Left renal pelvis (tissue), 4 donors: ENCODE measurements at places on chromosomes 3 and 15. TPM values are rescaled to one million over a fixed set of nuclear protein-coding genes. Genes with fewer than 3 reads are reported as not detected.

RLBP1 gene
- not detected for polyA plus RNA-seq

PAK2 gene
- polyA plus RNA-seq = 67.0 TPM

LHFPL4 gene
- polyA plus RNA-seq = 0.06 TPM

MORC1 gene
- 0.60 TPM for polyA plus RNA-seq

C3orf49 gene
- polyA plus RNA-seq = 0.55 TPM

ARHGAP31 gene
- 15.3 TPM for polyA plus RNA-seq

GCSAM gene
- polyA plus RNA-seq = 1.8 TPM

HTR3E gene
- polyA plus RNA-seq = not detected

METTL6 gene
- 29.1 TPM for polyA plus RNA-seq

VWA5B2 gene
- polyA plus RNA-seq = 0.29 TPM

SELENOT gene
- polyA plus RNA-seq = 136 TPM

SYNPR gene
- polyA plus RNA-seq = 0.06 TPM

TMEM207 gene
- polyA plus RNA-seq = 22.1 TPM

GABRB3 gene
- 7.4 TPM for polyA plus RNA-seq

MELTF gene
- 1.9 TPM for polyA plus RNA-seq

FBXW12 gene
- 0.37 TPM for polyA plus RNA-seq
